ENCODE measurements at places on chromosomes 1 and 21. TPM values are rescaled to one million over a fixed set of nuclear protein-coding genes. Genes with fewer than 3 reads are reported as not detected.

- H3K4me1 ChIP-seq, result peaks cover 16% of the 10 kb centered on the region
- no peak overlapping the region for H3K27ac ChIP-seq
- no peaks in the 10 kb centered on the region for H3K36me3 ChIP-seq
- H3K27me3 ChIP-seq, result peaks cover 6% of the 10 kb centered on the region
Measured at GRCh38 chr1:159171688-159172501, 480 bp downstream of the CADM3 start.

GRCh38 chr21:26099610-26100219 lies 70.9 kb downstream of the APP start:
- no peaks in the 10 kb centered on the region for H3K27me3 ChIP-seq
- no peaks in the 10 kb centered on the region for H3K36me3 ChIP-seq
- H3K4me1 ChIP-seq, result no peaks in the 10 kb centered on the region
- DNase-seq, result no peak

Gene GPATCH3
- total RNA-seq, result 19.4 TPM

DNA sequence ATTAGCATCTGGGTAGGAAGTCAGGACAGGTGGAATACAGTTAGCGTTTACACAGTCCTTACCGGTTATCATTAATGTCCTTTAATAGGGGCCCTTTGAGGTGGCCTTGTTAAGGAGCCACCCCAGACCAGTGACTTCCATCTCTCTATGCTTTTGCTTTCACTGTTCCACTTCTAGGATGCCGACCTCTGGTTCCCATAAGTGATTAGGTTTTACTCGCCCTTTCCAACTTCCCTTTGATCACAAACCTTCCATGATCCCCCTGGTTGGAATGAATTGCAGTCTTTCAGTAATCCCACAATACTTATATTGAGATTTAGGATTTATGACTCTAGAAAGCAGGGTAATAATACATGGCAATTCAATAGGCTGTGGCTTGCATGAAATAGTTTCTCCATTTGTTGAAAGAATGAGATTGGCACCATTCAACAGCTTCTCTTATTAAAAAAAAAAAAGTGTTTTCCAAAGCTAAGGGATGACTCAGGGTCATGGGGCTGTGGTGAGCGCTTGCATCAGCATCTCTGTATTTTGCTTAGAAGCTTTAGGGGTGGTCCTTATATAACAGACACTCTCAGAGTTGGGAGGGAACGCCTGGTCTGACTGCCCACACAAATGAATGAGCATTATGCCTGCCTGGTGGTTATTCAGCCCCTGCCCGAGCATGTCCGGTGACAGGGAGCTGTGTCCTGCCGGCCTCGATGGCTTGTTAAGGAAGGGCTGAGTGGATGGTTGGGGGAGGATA lies 110.5 kb downstream of the CNIH3 start:
- DNase-seq, result no peak
- H3K4me1 ChIP-seq, result no peaks in the 10 kb centered on the region
- no peaks in the 10 kb centered on the region for H3K27me3 ChIP-seq
- H3K27ac ChIP-seq, result no peak overlapping the region
- H3K36me3 ChIP-seq, result no peaks in the 10 kb centered on the region

Gene LRRC71
- not detected for total RNA-seq
